Activated T-cell treated with anti-CD3 and anti-CD28 coated beads, Interleukin-2, amount 50 U/mL, for 72 hours (primary cell): ENCODE measurements at places on chromosomes 11 and 22.
A peak's percentile ranks its signal among the peaks of the same experiment; 100 is the strongest.

DNA sequence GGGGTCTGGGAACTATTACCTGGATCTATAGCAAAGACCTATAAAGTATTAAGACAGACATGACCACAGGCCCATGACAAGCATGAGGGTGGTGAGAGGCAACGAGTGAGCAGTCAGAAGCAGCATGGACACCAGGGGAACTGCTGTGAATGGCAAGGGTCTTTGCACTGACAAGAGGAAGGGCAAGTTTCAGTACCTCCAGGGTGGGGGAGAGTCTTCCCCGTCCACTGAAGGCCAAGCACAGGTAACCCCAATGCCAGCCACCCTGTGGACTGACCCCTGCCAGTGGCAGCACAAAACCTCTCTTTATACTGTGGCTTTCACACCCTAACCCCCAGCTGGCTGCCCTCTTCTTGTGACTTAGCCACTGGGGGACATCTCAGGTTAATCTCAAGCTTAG lies 55.5 kb downstream of the CHST1 start:
- DNase-seq: no peak
- no peak overlapping the region for H3K4me3 ChIP-seq

DNA sequence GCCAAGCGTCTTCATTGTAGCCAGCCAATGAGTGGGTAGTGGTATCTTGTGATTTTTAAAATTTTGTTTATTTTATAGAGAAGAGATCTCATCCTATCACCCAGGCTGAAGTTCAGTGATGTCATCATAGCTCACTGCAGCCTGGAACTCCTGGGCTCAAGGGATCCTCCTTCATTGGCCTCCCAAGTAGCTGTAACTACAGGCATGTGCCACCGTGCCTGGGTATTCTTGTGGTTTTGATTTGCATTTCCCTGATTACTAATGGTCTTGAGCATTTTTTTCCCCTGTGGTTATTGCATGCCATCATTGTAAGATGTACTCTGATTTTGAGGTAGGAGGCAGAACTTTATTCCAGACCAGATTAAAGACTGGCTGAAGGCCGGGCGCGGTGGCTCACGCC lies 2.4 kb upstream of the DENND6B start:
- no peak overlapping the region for H3K4me3 ChIP-seq
- peaks cover 8% of the 10 kb centered on the region for H3K27me3 ChIP-seq
- H3K36me3 ChIP-seq: no peaks in the 10 kb centered on the region
- H3K27ac ChIP-seq: no peak overlapping the region
- peaks cover 17% of the 10 kb centered on the region for H3K4me1 ChIP-seq
- no peak for DNase-seq

DNA sequence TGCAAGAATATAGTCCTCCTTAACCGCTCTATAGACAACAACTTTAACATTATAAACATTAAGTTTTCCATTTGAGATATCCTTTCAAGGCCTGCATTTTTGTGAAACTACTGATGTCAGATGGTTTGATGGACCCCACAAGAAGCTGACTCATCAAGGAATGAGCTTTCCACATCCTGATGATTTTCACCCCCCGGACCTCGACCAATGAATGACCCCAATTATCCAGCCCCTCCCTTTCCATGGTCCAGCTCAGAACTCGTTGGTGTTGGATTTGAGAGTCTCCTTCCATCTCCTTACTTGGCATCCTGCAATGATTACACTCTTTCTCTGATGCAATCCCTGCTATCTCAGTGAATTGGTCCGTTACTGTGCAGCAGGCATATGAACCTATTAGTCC lies 31.8 kb upstream of the GUCY1A2 start:
- H3K36me3 ChIP-seq: peaks cover 9% of the 10 kb centered on the region
- H3K4me1 ChIP-seq: no peaks in the 10 kb centered on the region
- H3K4me3 ChIP-seq: no peak overlapping the region
- no peaks in the 10 kb centered on the region for H3K27me3 ChIP-seq

DNA sequence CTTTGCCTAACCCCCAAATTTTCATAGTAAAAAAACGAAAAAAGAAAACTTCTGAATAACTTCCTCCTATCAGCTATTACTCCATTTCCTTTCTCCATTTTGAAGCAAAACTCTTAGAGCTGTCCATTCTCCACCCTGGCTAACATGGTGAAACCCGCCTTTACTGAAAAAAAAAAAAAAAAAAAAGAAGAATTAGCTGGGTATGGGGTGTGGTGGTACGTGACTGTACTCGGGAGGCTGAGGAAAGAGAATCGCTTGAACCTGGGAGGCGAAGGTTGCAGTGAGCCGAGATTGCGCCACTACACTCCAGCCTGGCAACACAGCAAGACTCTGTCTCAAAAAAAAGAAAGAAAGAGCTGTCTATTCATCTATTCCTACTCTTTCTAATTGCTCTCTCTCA lies 11.3 kb upstream of the NXF1 start:
- no peak overlapping the region for H3K27ac ChIP-seq
- no peak for DNase-seq
- H3K36me3 ChIP-seq: no peaks in the 10 kb centered on the region
- no peaks in the 10 kb centered on the region for H3K27me3 ChIP-seq
- H3K4me3 ChIP-seq: no peak overlapping the region

DNA sequence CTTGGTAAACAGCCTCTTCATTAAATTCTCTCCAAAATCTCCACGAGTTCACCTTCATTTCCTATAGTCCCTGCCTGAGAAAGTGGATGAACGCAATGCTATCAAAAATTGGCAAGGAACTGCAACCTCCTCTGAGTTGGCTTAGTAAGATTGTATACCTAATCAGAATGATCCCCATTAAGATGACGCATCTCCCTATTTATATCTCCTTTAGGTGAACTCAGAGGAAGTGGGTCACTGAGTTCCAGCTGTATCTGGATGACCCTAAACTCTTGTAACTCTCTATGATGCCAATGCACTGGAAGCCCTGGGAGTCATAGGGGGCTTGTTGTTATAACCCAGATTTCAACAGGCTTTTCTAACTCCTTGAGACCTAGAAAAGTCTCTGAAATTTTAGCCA lies 48.2 kb downstream of the OR10A6 start:
- no peaks in the 10 kb centered on the region for H3K36me3 ChIP-seq

DNA sequence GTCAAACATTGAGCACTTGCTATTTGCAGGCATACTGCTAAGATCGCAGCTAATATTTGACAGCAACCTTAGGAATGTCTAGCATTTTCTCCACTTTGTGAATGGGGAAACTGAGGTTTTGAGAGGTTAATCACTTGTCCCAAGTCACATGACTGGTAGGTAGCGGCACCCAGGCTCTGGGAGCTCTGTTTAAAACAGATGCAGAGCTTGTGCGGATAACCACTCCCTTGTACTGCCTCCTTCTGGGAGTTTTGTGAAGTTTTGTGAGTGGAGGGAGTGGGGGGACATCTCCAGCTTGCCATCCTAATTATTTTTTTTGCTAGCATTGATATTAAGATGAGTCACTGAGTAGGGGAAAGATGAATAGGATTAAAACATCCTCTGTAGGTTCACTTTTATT lies 134.7 kb downstream of the GRIK4 start:
- peaks cover 7% of the 10 kb centered on the region for H3K27me3 ChIP-seq
- DNase-seq: no peak
- no peak overlapping the region for H3K4me3 ChIP-seq
- H3K27ac ChIP-seq: no peak overlapping the region

DNA sequence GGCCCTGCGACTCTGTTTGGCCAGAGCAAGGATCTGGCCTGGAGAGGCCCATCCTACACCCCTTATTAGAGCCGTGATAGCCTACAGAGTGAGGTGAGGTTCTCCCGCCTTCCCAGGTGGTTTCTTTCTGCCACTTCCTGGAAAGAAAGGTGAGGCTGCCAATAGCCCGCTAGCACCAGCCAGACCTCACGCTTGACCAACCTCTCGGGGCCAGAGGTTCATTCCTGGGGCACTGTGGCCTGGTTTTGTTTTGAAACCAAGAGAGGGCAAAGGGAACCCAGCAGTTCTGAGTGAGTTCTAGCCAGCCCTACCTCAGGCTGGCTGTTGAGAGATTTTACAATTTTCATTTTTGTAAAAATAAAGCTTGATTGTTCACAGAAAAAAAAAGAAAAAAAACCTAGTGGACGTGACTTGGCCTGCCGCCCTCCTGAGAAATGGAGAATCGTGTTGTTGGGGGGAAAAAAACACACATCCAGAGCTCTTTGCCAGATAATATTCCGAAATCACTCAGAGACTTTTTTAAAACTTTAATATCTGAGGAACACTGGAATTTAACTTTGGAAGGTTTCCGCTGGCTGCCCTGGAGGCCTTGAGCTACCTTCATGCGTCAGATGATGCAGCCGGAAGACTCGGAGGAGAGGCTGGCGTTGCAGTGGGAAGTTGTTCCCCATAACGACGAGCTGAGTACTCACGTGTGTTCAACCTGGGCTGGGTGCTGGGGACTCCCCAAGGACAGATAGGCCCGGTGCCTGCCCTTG lies 84.5 kb downstream of the BCR start:
- no peaks in the 10 kb centered on the region for H3K27me3 ChIP-seq
- H3K27ac ChIP-seq: peak overlapping the region; percentile 16
- peaks cover 7% of the 10 kb centered on the region for H3K4me1 ChIP-seq
- H3K36me3 ChIP-seq: no peaks in the 10 kb centered on the region
- DNase-seq: no peak

DNA sequence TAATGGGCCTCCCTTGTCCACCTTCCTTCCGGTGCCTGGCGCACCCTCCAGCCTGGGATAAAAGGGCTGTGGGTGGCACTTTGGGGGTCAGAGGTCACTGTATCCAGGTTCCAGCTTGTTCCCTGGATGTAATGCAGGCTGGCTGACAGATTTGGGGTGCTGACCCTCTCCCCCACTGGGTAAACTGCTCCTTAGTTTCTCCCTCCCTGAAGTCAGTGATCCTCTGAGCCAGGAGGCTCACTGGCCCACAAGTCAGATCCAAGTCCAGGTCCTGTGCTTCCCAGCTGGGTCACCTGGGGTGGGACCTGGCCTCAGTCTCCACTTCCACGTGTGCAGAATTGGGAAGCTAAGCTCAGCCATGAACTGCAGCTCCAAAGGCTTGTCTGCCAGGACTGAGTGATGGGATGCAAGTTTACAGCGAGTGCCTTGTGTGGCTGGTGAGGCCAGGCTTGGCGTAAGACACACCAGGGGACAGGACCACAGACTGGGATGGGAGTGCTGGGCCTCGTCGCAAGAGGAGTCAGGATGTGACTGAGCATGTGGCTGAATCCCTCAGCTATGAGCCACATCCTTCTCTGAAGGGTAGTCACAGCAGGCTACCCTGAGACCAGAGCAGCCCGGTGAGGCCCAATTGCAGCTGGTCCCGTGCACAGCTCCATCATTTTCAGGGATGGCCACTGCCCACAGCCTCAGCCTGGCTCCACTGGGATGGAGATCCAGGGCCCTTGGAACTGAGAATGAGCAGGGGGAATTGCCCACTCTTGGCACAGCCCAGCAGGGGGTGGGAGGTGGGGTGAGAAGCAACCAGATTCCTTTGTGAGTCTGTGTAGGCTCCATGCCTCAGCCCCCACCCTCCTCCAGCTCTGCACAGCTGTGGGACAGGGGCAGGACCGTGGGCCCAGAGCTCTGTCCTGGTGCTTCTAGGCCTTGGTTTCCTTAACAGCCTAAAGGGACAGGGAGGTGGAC lies 7.2 kb downstream of the SHISA8 start:
- peaks cover 37% of the 10 kb centered on the region for H3K4me1 ChIP-seq
- peaks cover 5% of the 10 kb centered on the region for H3K36me3 ChIP-seq
- DNase-seq: no peak
- no peak overlapping the region for H3K4me3 ChIP-seq

GRCh38 chr11:46669711-46670139 lies 30.7 kb downstream of the ARHGAP1 start:
- no peaks in the 10 kb centered on the region for H3K27me3 ChIP-seq
- H3K36me3 ChIP-seq: peaks cover 13% of the 10 kb centered on the region
- H3K4me3 ChIP-seq: no peak overlapping the region
- peaks cover 54% of the 10 kb centered on the region for H3K4me1 ChIP-seq
- H3K27ac ChIP-seq: no peak overlapping the region

- H3K36me3 ChIP-seq: no peaks in the 10 kb centered on the region
- no peaks in the 10 kb centered on the region for H3K27me3 ChIP-seq
- no peak overlapping the region for H3K4me3 ChIP-seq
- DNase-seq: no peak
- peaks cover 6% of the 10 kb centered on the region for H3K4me1 ChIP-seq
Measured at GRCh38 chr22:38781033-38781432, 12.9 kb downstream of the DNAL4 start.

DNA sequence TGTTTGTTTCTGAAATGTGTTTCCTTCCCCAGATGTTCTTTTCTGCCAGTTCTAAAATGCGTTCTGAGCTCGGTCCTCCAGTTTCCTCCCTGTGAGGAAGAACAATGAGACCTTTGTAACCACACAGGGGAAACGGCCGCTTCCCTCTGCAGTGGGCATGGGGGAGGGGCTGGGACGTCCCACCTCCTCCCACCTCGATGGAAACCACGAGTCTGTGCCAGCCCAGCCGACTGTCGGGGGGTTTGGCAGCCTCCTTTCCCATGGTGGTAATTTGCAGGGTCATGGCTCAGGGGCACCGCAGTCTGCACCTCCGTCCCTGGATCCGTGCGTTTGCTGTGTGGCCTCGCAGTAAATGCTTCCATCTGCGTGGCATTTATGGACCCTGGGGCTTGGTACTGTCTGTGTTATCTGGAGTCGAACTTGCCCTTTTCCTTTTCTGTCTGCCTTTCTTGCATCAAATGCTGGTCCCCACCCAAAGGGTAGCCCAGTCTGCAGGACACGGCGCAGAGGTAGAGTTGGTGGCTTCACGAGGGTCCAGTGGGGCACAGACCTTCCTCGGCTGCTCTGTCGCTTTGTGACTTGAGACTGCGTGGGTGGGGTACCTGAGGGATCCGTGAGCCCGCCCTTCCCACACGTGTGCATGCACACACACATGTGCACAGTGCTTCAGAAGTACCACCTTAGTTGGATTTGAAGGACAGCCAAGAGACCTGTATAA lies 16.1 kb downstream of the LRP5 start:
- H3K36me3 ChIP-seq: no peaks in the 10 kb centered on the region
- H3K27ac ChIP-seq: no peak overlapping the region

DNA sequence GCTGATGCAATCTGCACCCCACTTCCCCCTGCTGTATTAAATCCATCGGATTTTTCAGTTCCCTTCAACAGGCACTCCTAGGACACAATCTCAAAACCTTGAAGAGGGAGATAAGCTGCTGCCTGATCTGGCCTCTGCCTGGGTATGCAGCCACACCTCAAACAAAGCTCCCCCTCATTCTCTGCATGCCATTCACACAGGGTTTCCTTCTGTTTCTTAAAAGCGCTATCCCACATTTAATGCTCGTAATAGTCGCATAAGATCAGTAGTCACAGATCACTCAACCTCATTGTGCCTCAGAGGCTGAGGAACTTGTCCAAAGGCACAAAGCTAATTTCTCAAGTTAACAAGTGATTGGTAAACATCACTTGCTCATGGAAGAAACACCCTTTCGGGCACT lies 34.0 kb downstream of the UQCR10 start:
- DNase-seq: no peak
- no peak overlapping the region for H3K27ac ChIP-seq
- H3K27me3 ChIP-seq: no peaks in the 10 kb centered on the region
- no peak overlapping the region for H3K4me3 ChIP-seq
- no peaks in the 10 kb centered on the region for H3K4me1 ChIP-seq
